ENCODE measurements at places on chromosomes 16 and 17.

DNA sequence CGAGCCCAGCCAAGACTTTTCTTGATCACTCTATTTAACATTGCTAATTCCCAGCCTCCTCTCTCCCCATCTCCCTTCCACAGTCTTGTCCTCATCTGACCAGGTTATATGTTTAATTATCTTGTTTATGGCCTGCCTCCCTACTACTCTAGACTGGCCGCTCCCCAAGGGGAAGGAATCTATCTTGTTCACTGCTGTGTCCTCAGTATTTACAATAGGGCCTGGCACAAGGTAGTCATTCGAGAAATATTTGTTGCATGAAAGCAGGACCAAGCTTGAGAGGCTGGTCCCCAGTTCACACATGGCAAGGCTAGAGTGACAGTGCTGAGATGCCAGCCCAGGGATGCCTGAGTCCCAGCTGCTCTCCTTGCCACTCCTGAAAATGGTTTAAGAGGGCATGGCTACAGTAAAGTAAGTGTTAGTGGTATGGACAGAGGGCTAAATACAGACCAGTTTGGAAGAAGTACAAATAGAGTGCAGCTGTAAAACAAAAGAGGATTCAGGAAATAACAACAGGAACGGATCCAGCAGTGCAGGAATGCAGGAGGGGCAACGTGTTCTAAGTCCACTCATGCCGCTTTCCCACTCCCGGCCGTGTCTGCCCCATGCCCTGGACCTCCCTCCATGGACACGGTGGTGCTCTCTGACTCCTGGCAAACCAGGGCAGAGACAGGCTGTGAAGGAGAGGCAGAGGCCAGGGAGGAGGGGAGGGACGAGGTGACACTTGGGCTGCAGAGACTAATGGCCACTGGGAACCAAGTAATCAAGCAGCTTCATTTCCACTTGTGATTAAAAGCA lies 65.6 kb downstream of the TOM1L2 start:
- no peak for DNase-seq

DNA sequence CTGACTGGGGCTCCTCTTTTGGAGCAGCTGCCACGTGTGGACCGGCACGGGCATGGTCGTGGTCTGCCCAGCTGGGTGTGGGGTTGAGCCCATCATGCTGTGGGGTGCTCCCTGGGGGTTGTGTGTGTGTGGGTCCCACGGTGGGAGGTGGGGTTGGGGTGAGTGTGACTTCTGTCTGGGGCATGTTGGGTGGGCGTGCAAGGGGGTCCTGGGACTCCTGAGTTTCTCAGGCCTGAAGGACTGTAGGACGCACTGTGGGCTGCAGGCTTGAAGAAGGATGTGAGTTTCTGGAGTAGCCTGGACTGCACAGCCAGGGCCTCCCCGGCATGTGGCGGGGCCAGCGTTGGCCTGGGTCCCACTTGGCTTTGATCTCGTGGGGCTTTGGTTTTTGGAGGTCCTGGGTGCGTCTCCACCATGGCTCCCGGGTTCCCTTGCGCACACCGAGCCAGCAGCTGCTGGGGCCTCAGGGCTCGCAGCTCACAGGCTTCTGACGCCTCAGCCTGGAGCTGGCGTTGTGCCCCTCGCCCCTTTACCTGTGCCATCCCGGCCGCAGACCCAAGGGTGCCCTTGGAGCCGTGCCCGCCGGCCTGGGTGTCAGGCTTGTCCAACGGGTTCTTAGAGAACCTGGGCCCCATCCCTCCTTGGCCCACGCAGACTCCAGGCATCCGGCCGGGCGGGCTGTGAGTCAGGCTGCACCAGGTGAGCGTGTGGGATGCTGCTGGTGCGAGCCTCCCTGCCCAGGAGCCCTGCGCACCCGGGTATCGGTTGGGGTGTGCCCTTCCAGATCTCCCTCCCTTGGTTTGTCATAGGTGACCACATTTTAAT lies 34.4 kb upstream of the ZNF750 start:
- no peak for DNase-seq

- no peak for DNase-seq
These were observed 143.8 kb upstream of the RPL38 start for GRCh38 chr17:74059479-74060240.

- no peak for DNase-seq
These were observed 17.8 kb upstream of the RPL38 start for GRCh38 chr17:74185571-74186185.

- no peak for DNase-seq
These were observed 10.2 kb downstream of the FBRS start for GRCh38 chr16:30668393-30668792.

DNA sequence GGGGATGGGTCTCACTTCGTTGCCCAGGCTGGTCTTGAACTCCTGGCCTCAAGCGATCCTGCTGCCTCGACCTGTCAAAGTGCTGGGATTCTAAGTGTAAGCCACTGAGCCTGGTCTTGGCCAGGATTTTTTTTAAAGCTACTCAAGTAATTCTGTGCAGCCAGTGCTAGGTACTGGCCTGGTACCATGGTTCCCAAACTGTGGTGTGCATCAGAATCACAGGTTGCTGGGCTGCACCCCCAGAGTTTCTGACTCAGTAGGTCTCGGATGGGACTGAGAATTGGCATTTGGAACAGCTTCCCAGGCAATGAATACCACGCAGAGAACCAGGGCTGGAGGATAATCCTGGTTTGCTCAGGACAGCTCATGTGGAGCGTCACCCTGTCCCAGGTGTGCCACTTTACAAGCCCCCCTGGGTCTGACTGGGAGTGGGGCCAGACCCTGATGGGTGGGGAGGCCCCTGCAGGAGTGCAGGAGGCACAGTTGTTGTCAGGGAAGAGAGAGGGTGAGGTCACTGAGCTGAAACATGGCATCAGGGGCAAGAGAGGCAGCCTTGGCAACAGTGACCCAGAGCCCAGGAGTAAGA lies 10.7 kb upstream of the MRPS23 start:
- DNase-seq, result no peak

GRCh38 chr17:73021771-73022170 lies 70.7 kb downstream of the SLC39A11 start:
- no peak for DNase-seq

DNA sequence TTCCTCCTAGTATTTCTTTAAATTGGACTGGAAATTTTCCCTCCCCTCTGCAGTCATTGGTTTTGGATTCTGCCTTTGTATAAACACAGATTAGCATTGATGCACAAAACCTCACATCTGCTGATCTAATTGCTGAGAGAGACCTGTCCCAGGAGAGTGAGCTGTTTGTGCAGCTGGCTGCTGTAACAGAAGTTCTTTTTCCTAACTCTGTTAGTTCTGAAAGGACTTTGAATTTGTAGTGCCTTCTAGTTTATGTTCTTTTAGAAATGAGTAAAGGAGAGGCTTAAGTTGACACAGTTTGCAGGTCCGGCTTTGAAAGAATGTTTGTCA lies 45.2 kb upstream of the KPNB1 start:
- no peak for DNase-seq

DNA sequence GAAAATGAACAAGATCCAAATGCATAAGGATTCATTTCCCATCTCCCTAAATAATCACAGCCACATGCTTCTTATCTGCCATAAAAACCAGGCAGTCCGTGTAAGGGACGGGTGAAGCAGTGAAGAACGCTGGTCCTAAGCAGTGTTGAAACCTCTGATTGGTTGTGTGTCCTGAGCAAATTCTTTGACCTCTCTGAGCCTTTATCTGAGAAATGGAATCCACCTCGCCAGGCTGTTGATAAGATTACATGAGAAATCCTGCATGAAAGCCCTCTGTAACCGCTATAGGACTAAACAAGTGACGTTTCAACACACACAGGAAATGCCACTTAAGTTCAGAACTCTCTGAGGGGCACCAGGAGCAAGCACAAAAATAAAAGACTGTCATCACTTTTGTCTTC lies 26.8 kb downstream of the GAS7 start:
- no peak for DNase-seq

GRCh38 chr17:41176744-41177387 lies 1.2 kb downstream of the KRTAP4-2 start:
- no peak for DNase-seq

DNA sequence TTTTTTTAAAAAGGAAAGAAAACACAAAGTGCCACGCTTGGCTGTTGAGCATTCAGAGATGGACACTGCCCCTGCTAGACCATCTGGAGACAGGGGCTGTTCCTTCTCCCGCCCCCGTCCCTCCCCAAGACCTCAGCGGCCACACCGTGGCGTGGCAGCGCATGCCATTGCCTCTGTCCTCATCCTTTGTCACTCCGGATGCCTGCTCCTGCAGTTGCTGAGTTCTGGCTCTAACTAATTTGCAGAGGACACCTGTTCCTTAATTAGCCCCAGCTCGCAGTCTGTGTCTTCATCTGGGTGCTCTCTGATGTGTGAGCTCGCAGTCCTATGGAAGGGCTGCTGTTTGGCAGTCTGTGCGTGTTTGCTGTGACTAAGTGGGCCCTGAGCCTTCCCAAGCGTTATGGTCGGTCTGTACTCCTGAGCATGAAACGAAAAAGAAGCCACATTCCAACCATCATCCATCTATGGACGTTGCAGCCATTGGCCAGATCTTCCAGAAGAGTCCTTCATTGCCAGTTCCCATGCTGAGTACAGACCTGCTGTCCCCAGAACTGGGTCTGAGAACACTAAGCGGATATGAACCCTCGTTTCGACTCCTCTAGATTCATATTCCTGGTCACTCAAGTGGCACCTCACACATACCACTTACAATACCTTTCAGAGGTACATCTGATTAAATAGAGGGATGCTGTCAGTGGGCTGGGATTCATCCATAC lies 40.9 kb upstream of the NAT9 start:
- no peak for DNase-seq

DNA sequence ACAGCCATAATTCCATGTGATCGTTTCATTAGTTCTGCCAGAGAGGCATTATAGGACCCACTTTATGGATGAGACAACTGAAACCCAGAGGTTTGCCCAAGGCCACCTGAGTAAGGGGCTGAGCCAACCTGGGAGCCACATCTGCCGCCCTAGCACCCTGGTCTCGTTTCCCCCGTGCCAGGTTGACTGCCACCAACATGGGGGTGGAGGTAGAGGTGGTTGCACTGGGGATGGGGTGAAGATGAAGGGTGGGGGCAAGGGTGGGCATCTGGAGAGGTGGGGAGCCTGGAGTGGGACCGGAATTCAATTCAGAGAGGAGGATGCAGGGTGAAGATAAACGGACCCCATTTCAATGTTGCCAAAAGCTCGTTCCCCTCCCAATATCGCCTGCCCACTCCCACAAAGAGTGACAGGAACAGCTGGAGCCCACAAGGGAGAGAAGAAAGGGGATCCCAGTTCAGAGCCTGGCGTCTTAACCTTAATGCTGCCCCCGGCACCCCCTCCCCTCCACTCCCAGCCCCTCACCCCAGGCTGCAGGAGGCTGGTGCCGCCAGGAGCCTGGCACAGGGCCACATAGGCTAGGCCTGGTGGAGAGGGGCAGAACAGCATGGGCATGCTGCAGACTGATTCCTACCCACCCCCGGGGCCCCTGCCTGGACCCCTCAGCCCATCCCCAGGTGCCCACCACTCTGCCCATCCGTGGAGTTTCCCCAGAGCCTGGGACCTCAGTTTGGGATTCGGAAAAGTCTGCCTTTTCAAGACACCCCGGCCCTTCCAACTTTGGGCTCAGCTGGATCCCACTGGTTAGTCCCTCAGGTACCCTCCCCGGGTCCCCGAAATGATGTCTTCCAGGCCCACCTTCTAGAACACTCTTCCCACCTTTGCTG lies 29.6 kb downstream of the NGFR start:
- no peak for DNase-seq

DNA sequence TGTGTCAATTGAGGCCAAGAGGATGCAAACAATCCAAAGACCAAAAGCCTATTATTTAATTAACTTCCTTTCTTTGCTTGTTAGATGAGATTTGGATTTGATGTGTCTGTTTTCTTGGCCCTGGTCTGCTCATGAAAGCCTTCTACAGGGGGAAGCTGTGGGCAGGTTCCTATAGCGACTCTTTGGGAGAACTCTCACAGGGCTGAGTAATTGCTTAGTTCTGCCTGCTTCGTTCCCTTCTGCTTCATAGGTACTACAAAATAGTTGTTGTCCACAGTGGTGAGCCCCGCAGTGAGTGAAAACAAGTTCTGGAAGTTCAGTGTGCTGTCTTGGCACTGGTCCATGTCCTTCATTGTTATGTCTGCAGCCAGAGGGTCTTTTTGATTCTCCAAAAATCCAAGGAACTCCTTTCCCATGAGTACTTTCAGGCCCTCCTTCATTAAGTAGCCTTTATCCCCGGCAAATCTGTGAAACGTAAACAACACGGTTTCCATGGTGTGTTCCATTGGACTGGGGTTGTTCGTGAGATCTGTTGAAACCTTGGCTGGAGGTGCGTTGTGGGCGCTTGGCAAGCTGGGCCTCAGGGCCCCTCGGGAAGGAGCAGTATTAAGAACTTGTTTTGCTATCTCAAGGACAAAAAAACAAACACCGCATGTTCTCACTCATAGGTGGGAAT lies 30.0 kb upstream of the ANKRD40CL start:
- DNase-seq, result no peak

DNA sequence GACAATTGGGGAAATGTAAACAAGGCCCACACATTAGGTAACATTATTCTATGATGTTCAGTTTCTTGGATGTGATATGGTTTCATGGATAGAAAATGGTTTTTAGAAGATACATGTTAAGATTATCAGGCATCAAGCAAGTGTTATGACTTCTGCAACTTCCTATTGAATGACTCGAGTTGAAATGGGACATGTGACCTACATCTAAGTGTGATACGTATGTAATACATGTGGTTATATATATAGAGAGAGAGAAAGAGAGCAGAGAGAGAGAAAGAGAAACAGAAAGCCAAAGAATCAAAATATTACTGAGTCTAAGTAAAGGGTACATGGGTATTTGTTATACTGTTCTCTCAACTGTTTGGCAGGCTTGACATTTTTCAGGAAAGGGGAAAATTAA lies 1.7 kb downstream of the TMEM170A start:
- no peak for DNase-seq

- DNase-seq, result no peak
These were observed 23.9 kb downstream of the HIGD1B start for GRCh38 chr17:44871556-44871955.

GRCh38 chr16:30491744-30492308 lies 19.3 kb downstream of the ITGAL start:
- no peak for DNase-seq

GRCh38 chr17:4010754-4011153 lies 46.5 kb upstream of the ATP2A3 start:
- no peak for DNase-seq

GRCh38 chr16:88923450-88923849 lies 53.6 kb downstream of the CBFA2T3 start:
- no peak for DNase-seq

- DNase-seq, result no peak
These were observed 24.2 kb downstream of the CYB5B start for GRCh38 chr16:69448470-69449193.

DNA sequence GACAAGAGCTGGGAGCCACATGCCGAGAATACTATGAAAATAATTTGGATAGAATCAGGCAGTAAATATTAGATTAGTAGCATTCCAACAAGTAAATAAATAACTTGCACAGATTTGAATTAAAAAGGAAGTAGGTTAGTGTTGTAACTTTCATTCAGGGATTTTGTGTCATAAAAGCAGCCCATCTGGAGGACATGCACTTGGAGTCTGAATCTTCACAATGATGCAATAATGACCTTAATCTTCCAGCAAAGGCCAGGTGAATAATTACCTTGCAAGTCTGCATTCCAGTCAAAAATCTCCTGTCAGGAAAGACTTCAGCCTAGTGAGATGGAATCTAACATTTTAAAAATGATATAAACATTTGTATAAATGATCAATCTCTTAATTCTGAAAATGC lies 518.1 kb downstream of the KCNJ2 start:
- DNase-seq, result no peak

- no peak for DNase-seq
These were observed 394.7 kb downstream of the SOX9 start for GRCh38 chr17:72515291-72516065.

GRCh38 chr16:3465301-3465700 lies 21.8 kb downstream of the NAA60 start:
- DNase-seq, result no peak

Data from activated CD4-positive, CD25-positive, alpha-beta regulatory T cell treated with anti-CD3 and anti-CD28 coated beads, Interleukin-2, amount 50 U/mL, for 16 hours (primary cell).